ENCODE measurements at places on chromosomes 11 and 22. TPM values are rescaled to one million over a fixed set of nuclear protein-coding genes. Genes with fewer than 3 reads are reported as not detected.

The GRAMD4 gene
- 31.9 TPM for polyA plus RNA-seq

The CHRDL2 gene
- polyA plus RNA-seq: 0.73 TPM

The OR51G1 gene
- not detected for polyA plus RNA-seq

The KCNK4 gene
- not detected for polyA plus RNA-seq

The OR52N4 gene
- polyA plus RNA-seq: not detected

The TMPRSS13 gene
- polyA plus RNA-seq: 7.9 TPM

The RNF215 gene
- polyA plus RNA-seq: 18.3 TPM

The ADORA2A gene
- polyA plus RNA-seq: 33.5 TPM

The ANKRD13D gene
- polyA plus RNA-seq: 53.5 TPM

The UQCC3 gene
- 10.8 TPM for polyA plus RNA-seq

The PHLDA2 gene
- 0.19 TPM for polyA plus RNA-seq
